ENCODE measurements at places on chromosomes 2 and 18.

DNA sequence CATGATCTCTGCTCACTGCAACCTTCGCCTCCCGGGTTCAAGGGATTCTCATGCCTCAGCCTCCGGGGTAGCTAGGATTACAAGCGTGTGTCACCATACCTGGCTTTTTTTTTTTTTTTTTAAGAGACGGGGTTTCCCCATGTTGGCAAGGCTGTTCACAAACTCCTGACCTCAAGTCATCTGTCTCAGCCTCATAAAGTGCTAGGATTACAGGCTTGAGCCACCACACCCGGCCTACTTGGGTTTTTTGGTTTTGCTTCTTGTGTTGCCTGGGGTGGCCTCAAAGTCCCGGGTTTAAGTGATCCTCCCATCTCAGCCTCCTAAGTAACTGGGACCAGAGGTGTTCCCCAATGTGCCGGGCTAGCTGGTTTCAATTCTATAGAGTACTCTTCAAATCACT is 64.6 kb downstream of the NAPG start:
- no peak for DNase-seq

GRCh38 chr2:178271629-178272333 is 77.5 kb downstream of the OSBPL6 start:
- DNase-seq = no peak

DNA sequence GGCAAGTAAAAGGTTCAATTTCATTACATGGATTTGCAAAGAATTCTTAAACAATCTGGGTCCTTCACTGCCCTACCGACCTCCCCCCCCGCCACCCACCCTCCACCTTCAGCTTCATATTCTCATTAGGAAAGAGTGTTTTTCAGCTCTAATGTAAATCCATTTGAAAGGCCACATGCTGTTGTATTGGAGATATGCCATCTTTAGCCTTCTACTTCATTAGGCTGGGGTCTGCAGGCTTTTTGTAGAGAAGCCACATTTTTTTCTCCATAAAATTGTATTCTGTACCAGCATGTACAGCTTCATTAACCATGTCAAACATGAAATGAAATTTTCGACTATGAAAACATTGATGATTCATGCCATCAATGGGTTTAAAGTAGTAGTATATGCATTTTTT is 42.8 kb upstream of the THUMPD2 start:
- no peak for DNase-seq

DNA sequence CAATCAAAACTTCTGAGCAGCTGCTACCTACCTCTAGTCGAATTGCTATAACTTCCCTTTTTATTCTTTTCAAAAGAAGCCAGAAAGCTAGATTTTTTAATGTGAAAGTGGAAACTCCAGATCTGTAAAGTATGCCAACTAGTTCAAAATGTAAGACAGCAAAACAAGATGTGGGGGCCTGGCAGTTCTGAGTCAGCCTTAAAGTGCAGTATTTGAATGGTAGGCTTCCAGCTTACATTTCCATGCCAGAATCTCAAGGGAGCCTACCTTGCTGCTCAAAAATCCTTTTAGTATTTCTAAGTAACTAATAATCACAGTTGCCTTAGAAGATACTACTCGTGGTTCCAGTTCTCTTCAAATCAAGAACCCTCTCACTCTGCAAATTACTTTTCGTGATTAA is 1288.7 kb downstream of the LRP1B start:
- DNase-seq = no peak

DNA sequence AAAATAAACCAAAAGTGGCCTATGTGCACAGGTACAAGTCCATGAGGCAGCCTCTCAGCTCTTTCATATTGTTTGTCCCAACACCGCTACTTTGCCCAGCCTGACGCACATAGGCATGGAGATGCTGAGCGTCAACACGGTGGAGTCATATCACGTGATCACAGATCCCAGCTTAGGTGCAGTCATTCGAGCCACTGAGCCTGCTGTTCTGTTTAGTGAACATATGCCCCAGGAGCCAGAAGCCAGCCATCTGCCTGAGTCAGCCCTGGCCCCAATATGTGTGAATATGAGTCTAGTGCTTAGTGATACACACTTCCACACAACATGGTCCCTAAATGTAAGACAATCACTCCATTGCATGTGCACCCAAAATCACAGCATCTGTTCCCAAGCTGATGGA is 88.2 kb upstream of the LCLAT1 start:
- no peak for DNase-seq

Data from SK-N-MC (cell line).